NCI-H526 treated with DMSO at 0.1 percent for 48 hours (cell line): ENCODE measurements at places on chromosomes 12 and 14.

- DNase-seq, result no peak
These were observed 53.3 kb downstream of the BMAL2 start for GRCh38 chr12:27385766-27386564.

DNA sequence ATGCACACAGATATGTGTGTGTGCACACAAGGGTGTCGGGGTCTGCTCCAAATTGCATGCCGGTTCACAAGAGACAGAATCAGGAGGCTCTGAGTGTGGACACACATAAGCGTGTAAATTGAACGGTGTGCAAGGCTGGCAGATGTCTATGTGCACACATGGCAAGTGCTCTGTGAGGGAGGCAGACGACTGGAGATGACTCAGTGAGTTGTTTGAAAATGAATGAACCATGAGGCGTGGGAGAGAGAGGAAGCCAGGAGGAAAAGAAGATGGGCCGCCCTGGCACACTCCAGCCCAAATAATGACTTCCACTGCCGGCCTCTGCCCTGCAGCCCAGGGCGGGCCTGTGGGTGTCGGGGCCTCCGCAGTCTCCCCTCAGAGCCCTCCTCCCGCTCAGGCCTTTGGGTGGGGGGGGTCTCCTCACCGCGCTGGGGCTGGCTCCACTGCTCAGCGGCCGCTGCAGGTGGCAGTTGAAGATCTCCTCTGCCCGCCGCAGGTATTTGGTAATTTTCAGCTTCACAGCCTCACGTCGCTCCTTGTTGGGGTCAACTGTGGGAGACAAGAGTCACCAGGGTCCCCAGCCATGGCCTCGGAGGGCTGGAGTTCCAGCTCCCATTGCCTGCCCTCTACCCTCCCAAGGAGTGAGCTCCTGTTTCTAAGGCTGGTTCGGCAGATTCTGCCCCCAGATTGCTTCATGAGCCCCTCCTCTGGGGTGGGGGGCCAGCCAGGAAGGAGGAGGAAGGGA, 3.5 kb downstream of the RPS6KL1 start:
- no peak for DNase-seq

DNA sequence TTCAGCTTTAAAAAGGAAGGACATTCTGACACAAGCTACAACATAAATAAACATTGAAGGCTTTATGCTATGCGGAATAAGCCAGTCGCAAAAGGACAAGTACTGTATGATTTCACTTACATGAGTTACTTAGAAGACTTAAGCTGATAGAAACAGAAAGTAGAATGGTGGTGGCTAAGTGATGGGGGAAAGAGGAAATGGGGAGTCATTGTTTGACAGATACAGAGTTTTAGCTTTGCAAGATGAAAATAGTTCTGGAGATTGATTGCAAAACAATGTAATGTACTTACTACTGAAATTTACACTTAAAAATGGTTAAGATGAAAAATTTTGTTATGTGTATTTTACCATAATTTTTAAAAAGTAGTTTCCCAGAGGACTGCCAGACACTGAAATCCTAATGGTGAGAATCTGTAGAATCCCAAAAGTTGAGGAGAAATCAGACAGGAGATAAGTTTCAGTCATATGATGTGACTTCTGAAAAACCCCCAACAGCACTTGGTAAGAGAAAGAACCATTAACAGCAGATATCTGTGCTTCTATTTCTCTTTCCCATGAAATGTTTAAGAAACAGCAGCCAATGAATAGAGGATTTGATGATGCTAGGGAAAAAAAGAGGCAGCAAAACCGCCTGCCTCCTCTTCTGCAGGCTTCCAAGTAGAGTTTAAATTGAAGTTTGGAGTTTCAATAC, 16.6 kb upstream of the CLEC2A start:
- no peak for DNase-seq

- DNase-seq, result no peak
These were observed 53.9 kb downstream of the ETV6 start for GRCh38 chr12:11703378-11703777.

DNA sequence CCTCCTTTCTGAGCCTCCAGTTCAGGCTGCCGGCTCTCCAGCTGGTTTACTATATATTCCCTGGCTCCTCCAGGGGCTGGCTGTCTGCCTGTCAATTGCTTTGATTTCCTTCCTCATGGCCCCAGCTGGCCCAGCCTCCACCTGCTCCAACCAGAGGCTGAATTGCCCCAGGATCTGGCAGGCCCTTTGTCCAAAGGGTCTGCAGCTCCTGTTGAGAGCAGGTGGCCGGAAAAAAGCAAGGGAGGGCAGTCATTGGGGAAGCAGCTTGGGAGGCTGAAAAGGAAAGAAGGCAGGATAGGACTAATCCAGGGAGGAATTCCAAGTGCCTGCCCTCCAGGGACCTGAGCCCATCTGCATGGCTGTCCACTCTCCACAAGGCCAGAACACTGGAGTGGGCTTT, 25.3 kb downstream of the PAH start:
- DNase-seq, result no peak

DNA sequence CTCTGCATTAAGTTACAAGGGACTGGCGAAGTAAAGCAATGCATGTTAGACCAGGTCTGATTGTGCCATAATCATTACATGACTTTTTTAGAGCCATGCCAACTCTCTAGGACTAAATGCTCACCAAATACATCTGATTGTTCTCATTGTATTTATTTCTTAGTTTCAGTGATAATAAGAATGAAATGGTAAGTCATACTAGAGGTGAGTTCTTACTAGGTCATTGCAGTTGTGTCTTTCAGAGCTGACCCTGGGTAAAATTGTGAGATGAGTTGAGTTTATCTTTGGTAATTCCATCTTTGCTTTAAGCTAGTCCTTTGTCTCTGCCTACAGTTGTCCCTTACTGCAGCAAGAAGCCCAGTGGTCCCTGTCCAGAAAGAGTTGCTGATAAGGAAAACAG, 73.2 kb downstream of the PRKCH start:
- no peak for DNase-seq

- no peak for DNase-seq
These were observed 55.6 kb upstream of the PPP2R5C start for GRCh38 chr14:101705733-101706508.

GRCh38 chr12:51346581-51346980, at the start of gene CELA1:
CELA1 (minus strand) TSS chr12:51346679; CDS start chr12:51346638, 41 bp downstream.
- no peak for DNase-seq

DNA sequence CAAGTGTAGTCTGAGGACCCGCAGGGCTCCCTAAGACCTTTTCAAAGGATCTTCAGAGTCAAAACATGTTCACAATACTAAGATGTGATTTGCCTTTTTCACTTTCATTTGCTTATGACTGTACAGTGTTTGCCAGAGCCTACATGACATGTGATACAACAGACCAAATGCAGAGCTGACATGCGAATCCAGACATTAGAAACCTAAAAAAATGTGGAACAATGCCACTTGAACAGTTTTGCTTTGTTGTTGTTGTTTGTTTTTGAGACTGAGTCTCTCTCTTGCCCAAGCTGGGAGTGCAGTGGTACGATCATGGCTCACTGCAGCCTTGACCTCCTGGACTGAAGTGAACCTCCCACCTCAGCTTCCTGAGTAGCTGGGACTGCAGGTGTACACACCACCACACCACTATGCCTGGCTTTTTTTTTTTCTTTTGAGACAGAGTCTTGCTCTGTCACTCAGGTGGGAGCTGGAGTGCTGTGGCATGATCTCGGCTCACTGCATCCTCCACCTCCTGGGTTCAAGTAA, 5.3 kb upstream of the RAB35 start:
- no peak for DNase-seq

DNA sequence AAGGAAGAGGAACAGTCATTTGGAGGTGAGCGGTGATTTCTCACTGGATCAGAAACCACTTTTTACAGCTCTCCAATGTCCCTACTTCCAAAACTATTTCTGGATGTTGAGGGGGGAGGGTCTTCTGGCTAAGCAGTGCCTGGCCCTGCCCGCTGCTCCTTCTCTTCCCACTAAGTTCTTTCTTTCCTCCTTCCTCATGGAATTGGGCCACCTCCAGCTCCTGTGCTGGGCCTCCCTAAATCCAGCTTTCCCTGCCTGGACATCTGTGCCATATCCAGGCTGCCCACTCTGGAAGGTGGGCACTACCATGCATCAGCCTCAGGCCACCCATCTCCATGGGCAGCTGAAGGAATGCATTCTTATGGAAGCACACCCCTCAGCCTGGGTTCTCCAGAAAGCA, 11.5 kb downstream of the DHRS2 start:
- no peak for DNase-seq

DNA sequence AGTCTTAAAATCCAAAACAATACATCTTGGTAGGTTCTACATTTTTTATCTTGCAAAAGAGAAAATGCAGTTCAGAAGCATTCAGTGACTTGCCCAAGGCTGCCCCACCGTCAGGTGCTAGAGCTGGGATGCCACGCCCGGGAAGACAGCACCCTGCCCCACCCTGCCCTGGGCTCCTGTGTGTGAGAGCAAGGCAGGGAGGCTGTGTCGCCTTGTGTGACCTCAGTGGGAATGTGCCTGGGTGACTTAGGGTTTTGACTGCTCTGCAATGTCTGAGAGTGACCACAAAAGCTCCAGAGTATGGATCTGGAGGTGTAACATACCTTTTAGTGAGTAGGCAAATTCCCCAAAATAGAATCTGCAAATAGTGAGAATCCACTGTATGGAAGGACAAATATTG, 60.0 kb downstream of the AACS start:
- DNase-seq, result no peak

DNA sequence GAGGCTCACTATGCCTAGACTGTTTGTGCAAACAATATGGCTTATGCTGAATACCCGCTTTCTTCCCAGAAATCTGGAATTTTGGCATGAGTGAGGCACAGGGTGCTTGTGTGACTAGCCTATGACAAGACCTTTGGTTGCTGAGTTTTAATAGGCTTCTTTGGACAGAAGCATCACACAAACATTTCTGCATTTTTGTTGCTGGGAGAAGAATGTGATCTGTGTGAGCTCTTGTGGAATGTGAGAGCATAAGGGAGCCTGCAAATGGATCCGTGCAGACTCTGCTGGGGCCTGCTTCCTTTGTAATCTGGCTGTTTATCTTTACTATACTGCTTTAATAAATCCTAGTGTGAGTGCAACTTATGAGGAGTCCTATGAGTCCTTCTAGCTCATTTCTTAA, 83.0 kb upstream of the ZDHHC17 start:
- DNase-seq, result no peak

- no peak for DNase-seq
These were observed 26.9 kb downstream of the HIP1R start for GRCh38 chr12:122862110-122862634.

DNA sequence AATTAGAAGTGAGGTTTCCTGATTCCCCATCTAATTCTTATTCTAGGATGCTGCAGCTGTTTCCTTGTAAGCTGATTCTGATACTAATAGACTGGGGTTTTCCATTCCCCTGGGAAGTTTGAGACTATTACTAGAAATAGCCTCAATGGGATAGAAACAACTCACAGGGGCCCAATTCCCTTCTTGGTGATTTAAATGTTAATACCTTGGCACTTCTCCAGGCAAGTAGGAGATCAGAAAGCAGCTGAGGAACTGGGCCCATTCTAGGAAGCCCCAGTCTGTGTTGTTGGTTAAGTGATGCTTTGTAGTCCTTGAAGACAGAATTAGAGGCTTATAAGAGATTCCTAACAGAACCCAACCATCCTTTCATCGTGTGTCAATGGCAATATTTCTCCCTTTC, 407.0 kb upstream of the SEL1L start:
- DNase-seq, result no peak

DNA sequence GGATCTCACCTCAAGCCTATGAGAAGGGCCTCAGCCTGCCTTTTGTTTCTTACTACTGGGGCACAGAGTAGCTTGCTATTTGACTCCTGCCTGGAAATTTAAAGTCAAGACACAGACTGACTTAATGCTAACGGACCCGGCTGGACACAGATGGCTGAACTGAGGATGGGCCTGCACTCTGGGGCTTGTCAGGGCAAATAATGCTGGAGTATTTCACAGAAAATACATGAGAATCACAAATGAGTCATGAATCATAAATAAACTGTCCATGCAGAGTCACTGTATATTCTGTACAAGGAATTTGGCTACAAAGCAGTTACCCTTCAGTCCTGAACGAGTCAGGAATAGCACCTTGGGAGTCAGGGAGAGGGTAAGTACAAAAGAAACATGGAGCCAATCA, 683.2 kb upstream of the FOXG1 start:
- no peak for DNase-seq

- no peak for DNase-seq
These were observed 49.0 kb downstream of the MSRB3 start for GRCh38 chr12:65327207-65328076.

GRCh38 chr12:107492393-107493134, 193.0 kb upstream of the PWP1 start:
- no peak for DNase-seq

DNA sequence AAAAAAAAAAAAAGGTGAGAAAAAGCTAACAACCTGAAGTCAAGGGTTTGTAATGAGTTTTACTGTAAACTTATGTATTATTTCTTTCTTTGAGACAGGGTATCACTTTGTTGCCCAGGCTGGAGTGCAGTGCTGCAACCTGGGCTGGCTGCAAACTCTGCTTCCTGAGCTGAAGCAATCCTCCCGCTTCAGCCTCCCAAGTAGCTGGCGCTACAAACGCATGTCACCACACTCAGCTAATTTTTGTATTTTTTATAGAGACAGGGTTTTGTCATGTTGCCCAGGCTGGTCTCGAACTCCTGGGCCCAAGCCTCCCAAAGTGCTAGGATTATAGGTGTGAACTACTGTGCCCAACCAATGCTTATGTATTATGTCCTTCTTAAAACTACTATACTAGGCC, 9.2 kb downstream of the ATF7 start:
- DNase-seq, result no peak

- DNase-seq, result no peak
These were observed 23.9 kb downstream of the SCAF11 start for GRCh38 chr12:45966486-45966885.

GRCh38 chr12:14514946-14515345, 52.7 kb downstream of the PLBD1 start:
- DNase-seq, result no peak

DNA sequence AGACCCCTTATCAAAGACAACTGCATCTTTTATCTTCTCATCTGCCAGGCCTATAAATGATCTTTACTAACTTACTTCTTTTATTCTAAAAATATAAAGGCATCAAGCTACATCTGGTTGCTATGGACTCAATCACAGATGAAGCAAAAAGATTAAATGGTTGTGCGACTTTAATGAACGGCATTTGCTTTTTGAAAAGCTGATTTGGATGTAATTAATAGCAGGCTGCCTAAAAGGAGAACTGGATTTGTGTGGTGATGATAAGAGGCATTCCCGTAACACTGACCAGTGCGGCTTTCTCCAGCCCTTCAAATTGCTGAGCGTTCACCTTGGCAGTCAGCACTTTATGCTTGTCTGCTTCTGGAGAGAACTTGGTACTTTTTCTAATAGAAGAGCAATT, 103.8 kb downstream of the ARMH4 start:
- no peak for DNase-seq

GRCh38 chr14:54985156-54985555, 41.7 kb downstream of the WDHD1 start:
- DNase-seq, result no peak

GRCh38 chr12:96343347-96343954, 56.8 kb downstream of the CDK17 start:
- DNase-seq, result no peak
